ENCODE measurements at places on chromosomes 16 and 17.

DNA sequence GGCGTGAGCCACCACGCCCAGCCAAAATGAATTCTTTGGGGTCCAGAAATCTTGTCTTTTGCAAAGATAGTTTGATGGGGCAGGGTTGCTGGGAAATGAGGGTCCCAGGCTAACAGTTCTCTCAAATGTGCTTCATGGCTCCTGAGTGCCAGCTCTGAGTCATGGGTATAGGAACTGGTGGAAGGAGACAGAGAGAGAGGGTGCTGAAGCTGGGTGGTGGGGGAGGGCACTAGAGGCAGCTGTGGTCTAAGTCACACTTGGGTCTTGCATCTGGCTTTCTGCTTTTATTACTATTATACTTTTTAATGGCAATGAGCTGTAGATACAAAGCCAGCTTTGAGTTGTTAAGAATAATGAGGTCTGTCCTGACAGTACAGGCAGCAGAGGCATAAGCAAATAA is 54.6 kb downstream of the PRKCA start:
- DNase-seq = no peak

GRCh38 chr17:44375196-44376017 is 11.8 kb upstream of the FAM171A2 start:
- DNase-seq = no peak

GRCh38 chr17:6069539-6070429 is at the start of gene WSCD1:
WSCD1 (plus strand) TSS chr17:6070379; CDS start chr17:6080659, 10,280 bp downstream.
- peak; percentile 41 for DNase-seq

GRCh38 chr17:66777689-66778225 is 57.2 kb upstream of the CACNG5 start:
- peak; percentile 84 for DNase-seq

DNA sequence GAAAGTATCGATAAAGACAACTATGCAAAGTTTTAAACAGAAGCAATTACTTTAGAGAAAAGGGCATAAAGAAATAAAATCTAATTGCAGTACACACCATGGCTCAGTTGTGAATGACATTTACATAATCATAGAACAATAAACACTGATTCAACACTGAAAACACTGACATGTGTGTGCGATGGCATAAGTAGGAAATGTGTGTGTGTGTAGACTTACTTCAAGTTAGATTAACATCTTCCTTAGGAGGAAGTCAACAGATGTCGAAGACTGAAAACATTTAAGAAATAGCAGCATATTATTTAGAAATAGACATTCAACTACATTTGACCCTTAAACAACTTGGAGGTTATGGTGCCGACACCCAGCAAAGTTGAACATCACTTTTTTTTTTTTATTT is 172.4 kb downstream of the STX8 start:
- DNase-seq = no peak

DNA sequence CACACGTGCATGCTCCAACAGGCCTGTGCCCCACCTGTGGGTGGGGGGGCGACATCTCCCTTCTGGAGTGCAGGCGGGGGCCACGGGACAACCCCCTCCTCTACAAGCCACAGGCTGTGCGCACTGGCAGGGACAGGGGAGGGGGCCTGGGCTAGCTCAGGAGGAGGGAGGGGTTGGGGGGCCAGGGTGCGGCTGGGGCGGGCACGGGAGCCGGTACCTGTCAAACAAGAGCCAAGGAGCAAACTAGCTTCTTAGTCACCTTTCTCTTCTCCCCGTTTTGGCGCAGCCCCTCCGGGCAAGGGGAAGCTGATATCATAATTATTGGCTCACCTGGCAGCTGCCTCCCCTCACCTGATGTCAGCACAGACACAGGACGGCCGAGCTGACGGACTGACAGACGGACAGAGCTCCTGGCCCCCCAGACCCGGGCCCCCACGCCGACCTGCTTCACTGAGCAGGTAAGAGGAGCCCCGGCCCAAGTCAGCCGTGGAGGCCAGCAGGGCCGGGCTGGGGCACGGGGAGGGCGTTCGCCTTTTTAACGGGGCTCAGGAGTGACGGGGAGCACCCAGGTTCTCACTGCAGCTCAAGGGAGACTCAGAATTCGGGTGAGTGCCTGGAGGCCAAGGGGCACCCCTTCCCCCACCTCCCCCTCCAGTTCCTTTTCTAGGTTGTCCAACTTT is at the start of gene FOXN1:
TSS of gene FOXN1 (plus strand) at position 363 of the 680 bp plus-strand sequence. CDS start 17,622 bp downstream, outside the sequence.
- no peak for DNase-seq

DNA sequence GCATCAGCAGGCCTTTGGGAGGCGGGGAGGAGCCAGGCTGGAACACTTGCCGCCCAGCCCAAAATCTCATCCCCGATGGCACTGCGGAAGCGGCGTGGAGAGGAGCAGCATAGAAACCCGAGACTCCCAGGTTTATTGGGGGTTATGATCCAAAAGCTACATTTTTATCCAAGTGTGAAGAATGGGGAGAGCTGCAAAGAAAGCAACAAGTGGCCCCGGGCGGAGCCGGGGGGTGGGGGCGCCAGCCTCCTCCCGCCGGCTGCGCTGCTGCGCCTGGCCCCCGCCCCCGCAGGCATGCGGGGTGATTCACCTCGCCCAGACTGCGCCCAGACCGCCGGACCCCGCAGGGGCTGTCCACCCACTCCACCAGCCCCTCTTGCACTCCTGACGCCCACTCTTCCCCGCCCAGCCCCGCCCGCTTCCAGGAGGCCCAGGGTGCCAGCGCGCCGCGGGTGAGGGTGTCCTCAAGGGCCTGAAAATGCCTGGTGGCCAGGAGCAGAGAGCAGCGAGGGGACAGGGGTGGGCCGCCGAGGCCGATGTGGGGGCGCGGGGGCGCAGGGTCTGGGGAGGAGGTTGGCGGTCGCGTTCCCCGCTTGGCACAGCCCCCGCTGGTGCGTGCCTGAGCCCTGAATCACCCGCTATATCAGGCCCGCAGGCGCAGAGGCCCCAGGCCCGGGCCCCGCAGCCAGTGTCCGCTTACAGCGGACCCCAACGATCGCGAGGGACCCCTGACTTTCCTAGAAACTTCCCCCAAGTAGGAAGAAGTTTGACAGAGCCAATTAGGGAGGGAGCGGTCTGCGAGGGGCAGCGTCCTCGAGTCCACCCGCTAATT is 1.3 kb downstream of the CAVIN1 start:
- DNase-seq = no peak

DNA sequence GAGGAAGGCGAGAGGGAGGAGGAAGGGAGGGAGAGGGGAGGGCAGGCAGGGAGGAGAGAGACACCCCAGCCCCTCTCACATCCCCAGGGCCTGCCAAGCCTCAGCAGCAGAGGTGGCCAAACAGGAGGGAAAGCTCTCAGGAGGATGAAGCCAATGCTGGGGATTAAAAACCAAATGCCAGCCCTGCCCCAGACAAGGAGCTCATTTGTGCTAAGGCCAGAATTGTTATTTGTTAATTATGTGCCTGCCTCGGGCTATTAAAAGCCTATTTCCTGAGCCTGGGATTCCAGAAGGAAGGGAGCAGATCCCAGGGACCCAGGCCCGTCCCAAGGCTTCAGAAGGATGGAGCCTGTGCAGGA is 27.9 kb upstream of the GINS2 start:
- DNase-seq = peak; percentile 21

DNA sequence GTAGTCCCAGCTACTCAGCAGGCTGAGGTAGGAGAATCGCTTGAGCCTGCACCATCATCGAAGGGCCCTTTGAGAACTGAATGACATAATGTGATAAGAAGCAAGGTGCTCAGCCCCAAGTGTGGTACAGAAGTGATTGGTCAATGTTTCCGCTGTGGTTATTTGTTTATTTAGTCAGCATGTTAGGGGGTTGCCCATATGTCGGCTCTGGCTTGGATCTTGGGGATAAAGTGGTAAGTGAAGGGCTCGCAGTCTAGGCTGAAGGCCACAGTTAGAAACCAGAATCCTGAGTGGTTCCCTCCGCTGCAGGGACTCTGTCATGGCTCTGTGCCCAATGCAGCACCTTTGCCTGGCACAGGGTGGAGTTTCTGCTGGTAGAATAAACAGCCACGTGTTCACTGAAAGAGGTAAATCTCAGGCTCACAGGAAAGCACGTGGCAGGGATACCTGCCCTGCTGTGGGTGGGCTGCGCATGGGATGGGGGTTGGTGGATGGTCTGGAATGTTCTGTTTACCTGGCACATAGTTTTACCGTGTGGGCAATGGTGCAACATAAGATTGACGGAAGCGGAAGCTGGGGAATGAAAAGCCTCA is 35.4 kb downstream of the SYT17 start:
- DNase-seq = no peak

GRCh38 chr16:56972403-56973293 is 10.9 kb downstream of the CETP start:
- no peak for DNase-seq

- no peak for DNase-seq
Observed at GRCh38 chr17:55405600-55405999, 16.0 kb downstream of the MMD start.

DNA sequence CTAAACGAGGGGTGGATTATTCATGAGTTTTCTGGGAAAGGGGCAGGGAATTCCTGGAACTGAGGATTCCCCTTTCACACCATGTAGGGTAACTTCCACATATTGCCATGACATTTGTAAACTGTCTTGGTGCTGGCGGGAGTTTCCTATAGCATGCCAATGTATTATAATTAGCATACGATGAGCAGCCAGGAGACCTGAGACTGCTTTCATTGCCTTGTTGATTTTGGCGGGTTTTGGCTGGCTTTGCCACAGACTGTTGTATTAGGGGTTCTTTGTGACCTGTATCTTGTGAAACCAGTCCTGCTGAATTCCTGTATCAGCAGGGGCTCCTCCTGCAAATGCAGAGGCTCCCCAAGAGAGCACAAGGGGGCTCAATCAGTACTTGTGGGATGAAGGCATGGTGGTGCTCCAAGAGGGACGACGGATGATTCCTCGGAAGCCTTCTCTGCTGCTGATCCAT is 104.4 kb upstream of the CACNG5 start:
- DNase-seq = no peak

DNA sequence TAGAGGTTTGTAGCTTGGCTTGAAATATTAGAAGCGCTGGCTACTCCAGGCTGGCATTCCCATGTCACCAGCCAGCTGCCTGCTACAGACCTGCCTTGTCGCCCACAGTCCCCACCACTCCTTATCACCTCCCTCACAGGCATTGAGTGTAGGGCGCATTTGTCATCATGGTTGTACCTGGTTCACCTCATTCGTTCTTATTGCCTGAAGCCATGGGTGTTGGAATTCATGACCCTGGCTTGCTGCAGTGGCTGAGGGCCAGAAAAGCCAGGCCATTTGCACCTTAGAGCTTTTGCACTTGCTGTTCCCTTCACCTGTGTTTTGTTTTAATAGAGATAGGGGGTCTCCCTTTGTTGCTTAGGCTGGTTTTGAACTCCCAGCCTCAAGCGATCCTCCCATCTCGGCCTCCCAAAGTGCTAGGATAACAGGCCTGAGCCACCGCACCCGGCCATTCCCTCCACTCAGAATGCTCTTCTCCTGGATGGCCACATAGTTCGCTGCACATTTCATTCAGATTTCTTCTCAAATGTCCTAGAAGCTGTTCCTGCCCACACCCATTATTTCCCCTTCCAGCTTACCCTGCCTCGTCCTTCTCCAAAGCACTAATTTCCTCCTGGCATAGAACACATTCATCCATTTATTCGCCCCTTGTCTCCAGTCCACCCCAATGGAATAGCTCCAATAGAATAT is 97.6 kb downstream of the C16orf78 start:
- DNase-seq = no peak

DNA sequence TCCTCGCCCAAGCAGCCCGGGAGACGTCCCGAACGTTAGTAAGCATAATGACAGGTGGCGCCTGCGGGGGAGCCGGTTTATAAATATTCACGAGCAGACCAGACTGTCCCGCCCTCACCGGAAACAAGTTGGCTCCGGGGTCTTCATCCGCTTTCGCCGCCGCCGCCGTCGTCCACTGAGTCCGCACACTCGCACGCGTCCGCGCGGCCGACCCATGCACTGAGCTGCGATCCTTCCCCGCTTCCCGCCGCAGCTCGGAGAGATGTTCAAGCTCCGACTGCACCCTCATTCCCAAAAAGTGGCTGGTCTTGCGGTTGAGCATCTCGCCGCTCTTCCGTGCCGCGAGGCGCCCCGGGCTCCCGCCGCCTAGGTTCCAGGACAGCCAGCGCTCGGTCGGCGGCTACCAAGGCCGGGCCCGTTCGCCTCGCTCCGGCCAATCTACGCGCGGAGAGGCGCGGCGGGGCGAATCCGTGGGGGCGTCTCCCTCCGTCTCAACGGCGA is 385 bp downstream of the CFAP119 start:
- peak; percentile 61 for DNase-seq

DNA sequence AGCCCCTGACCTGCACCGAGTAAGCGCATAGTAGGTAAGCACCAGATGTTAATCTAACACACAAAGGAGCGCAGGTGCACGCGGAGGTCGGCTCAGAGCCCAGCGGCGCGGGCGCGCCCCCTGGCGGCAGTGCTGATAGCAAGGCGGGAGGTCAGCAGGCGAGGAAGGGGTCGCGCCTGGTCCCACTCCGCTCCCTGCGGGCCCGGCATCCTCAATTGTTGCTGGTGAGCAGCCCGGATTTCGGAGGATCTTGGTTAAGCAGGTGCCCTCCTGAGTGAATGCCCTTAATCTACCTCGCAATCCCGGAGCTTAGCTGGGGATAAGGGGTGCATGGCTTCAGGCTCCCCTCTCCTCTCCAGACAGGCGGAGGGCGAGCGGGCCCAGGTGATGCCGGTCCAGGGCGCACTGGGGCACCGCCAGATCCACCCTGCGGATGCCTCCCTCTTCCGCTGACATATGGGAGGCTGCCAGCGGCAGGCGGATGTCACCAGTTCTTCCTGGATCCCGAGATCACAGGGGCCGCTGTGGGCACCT is 4.0 kb upstream of the WNT3 start:
- no peak for DNase-seq

GRCh38 chr16:89279666-89280481 is 62.4 kb downstream of the ZNF778 start:
- no peak for DNase-seq

DNA sequence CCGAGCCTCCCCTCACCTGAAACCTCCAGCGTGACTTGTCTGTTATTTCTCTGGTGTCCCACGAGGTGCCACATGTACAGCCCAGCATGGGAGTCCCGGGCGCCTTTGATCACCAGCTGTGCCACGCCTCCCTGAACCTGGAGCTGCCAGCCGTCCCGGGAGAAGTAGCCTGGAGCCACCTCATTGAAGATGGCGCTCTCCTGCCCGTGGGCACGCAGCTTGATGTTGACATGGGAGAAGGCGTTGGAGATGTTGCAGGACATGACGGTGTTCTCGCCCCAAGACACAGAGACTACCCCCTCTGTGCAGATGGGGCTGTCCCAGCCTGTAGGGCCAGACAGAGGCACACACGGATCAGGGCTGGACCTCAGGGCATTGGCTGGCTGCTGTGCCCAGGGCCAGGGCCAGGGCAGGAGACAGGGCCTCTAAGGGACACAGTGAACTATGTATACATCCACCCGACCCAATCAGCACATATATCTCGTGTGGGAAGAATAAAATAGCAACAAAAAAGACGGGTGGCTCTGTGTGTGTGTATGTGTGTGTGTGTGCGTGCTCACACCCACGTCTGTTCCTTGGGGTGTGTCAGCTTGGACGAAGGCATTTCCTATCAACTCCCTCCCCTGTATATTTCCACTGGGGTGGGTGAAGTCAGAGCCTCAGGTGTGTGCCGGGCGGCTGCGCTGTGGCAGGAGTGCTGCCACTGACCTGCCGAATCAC is 7.3 kb upstream of the CD7 start:
- peak; percentile 36 for DNase-seq

- DNase-seq = peak; percentile 66
Observed at GRCh38 chr16:2039274-2040031, 8.2 kb downstream of the NTHL1 start.
